ENCODE measurements at places on chromosomes 16 and 17. TPM values are rescaled to one million over a fixed set of nuclear protein-coding genes. Genes with fewer than 3 reads are reported as not detected.

GRCh38 chr16:11198828-11199227 lies 57.2 kb downstream of the SOCS1 start:
- DNase-seq, result peak; percentile 42

The TM4SF5 gene
- not detected for total RNA-seq

GRCh38 chr17:60065867-60066266 lies 12.9 kb downstream of the HEATR6 start:
- no peak for DNase-seq

GRCh38 chr17:45318561-45319230 lies 1.9 kb upstream of the MAP3K14 start:
- DNase-seq, result no peak

GRCh38 chr17:31806921-31807320 lies 52.1 kb downstream of the COPRS start:
- no peak for DNase-seq

- no peak for DNase-seq
These were observed 21.2 kb upstream of the MTSS2 start for GRCh38 chr16:70706948-70707465.

DNA sequence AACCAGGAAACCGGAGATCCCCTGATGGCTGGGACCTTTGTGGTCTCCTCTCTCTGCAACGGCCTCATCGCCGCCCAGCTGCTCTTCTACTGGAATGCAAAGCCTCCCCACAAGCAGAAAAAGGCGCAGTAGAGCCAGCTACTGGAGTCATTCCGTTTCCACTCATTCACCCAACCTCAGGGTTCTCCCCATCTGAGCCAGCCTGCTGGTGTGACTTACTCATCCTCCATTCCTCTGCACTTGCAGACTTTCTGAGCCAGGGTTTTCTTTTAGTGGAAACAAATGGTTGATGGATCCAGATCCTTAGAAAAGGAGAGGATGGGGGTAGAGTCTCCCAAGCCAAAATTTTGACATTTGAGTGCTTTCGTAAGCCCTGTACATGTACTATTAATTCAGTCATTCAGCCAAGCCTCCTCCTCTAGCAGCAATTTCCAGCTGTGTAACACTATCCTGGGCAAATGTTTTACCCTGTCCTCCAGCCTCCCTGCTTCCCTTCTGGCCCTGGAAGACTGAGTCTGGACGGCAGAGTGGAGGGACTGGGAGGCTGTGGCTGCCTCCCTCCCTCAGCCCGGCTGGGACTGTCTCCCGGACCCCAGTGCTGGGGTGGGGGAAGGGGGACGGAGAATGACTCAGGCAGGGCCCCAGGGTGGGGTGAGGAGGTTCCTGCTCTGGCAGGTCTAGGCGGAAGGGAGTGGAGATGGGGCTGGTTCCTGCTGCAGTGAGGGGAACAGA lies 2.3 kb downstream of the SOX15 start:
- DNase-seq, result no peak

- DNase-seq, result no peak
These were observed 96.6 kb downstream of the LYRM1 start for GRCh38 chr16:20997147-20997546.

The IGF2BP1 gene
- total RNA-seq, result not detected

- no peak for DNase-seq
These were observed 29.6 kb downstream of the WNT9B start for GRCh38 chr17:46881015-46881414.

GRCh38 chr17:63399316-63399715 lies 46.8 kb downstream of the CYB561 start:
- DNase-seq, result no peak

The MLKL gene
- total RNA-seq, result 31.3 TPM

- no peak for DNase-seq
These were observed 177.7 kb upstream of the SALL1 start for GRCh38 chr16:51328733-51329132.

The KCNAB3 gene
- 8.8 TPM for total RNA-seq

DNA sequence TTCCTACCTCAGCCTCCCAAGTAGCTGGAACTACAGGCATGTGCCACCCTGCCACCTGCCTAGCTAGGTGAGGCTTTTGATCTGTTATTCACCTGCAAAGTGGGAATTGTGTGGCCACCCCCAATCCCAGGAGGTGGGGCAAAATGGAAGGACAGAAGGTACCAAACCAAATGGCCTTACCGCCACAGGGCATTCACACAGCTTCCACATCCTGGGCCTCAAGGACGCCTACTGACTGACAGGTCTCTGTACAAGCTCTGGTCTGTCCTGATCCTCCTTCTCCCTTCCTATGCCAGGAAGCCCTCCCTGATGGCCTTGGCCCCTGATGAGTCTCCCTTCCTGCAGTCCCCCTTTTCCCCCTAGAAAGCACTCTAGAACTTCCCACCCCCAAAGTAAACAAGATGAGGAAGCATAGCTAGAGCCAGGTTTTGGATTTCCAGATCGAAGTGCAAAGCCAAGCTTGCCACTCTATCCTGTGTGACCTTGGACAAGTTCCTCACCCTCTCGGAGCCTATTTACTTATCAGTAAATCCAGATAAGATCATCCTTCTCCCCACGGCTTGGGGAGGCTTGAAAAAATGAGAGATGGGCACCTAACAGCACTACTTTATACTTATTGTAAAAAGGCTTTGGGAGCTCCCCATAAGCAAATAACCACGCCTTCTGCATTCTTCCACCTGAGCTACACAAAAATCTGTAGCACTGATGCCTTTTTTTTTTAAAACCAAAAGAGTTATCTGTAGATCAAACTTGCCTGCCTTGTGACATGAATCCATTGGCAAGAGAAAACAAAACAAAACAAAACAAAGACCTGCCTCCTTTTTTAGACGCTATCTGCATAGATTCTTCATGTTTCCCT lies 4.5 kb downstream of the PLLP start:
- no peak for DNase-seq

GRCh38 chr17:77345260-77345910 lies 204.6 kb downstream of the SEC14L1 start:
- DNase-seq, result no peak

GRCh38 chr16:1042049-1042744 lies 30.4 kb upstream of the SSTR5 start:
- no peak for DNase-seq

DNA sequence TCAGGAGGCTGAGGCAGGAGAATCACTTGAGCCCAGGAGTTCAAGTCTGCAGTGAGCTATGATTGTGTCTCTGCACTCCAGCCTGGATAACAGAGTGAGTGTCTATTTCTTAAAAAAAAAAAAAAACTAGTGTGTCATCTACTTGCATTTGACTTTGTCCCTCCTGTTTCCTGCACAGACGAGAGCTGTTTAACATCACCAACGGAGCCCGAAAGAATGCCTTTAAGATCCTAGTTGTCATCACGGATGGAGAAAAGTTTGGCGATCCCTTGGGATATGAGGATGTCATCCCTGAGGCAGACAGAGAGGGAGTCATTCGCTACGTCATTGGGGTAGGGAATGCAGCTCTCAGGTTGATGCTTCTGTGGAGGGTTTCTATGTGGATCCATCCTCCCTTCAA lies 13.4 kb downstream of the ITGAM start:
- DNase-seq, result no peak

DNA sequence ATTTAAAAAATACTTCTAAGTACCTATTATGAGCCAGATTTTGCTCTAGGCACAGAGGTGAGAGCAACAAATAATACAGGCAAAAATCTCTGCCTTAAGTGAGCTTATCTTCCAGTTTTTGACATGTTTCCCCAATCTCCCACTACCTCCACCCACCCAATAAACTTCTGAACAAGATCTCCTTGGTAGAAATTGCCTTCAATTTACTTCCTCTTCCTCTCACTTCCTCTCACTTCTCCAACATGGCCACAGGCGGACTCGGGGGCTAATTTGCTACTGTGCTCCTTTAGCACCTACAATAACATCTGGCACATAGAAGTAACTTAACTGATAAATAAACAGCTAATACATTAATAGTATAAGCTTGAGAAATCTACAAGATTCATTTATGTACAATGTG lies 82.6 kb downstream of the CACNG1 start:
- DNase-seq, result no peak

- DNase-seq, result no peak
These were observed 69.8 kb downstream of the DYNLRB2 start for GRCh38 chr16:80610481-80611156.

The KCNG4 gene
- not detected for total RNA-seq

DNA sequence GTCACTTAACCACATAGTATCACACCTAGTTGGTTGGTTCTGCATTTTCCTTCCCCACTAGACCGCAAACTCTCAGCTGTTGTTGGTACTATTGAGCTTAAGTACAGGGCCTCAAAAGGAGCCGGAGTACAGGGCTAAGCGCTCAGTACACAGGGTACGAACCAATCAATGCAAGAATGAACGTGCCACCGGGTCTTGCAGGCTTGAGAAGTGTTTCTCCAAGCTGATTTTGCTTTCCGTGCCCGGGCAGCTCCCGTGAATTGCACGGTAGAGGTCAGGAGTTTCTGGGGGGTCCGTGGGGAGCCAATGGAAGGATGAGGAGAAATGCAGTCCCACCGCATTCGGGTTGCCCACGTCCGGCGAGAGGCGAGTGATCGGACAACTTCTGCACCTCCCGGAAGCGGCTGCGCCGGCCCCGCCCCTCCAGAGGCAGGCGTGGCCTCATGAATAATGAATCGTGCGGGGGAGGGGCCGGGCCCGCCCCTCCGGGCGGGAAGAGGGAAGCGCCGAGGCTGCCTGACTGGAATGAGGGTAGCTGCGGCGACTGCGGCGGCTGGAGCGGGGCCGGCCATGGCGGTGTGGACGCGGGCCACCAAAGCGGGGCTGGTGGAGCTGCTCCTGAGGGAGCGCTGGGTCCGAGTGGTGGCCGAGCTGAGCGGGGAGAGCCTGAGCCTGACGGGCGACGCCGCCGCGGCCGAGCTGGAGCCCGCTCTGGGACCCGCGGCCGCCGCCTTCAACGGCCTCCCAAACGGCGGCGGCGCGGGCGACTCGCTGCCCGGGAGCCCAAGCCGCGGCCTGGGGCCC lies at the start of gene SNTB2:
Gene SNTB2, plus strand, starts transcription at position 523 of the 804 bp plus-strand sequence. Its CDS starts 3 bp downstream, at position 526.
- peak; percentile 90 for DNase-seq

GRCh38 chr17:55478971-55479370 lies 32.3 kb downstream of the SMIM36 start:
- no peak for DNase-seq

- no peak for DNase-seq
These were observed 134.4 kb downstream of the MAF start for GRCh38 chr16:79466111-79466510.

The WNT3 gene
- total RNA-seq, result not detected

- no peak for DNase-seq
These were observed 72.8 kb upstream of the ATF7IP2 start for GRCh38 chr16:10312784-10313724.

The ALDOA gene
- total RNA-seq, result 1,843 TPM

DNA sequence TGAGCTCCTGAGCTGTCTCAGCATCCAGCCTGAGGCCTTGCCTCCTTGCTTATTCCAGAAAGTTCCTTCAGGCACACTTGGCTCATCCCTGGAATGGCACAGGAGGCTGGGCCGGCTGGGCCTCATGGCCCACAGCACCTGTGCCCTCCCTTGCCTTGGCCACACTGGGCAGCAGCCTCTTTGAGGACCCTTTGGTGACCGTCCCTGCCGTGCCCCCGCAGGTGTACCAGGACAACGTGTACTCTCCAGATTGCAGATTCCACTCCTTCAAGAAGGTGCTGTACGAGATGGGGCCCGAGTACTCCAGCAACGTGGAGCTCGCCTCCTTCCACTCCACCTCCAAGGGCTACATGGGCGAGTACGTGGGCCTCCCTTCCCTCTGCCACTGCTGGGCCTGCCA lies 34.2 kb downstream of the GPT2 start:
- no peak for DNase-seq

The PIEZO1 gene
- 226 TPM for total RNA-seq

GRCh38 chr17:73300392-73300791 lies 11.4 kb downstream of the CDC42EP4 start:
- DNase-seq, result no peak

- DNase-seq, result no peak
These were observed 10.1 kb upstream of the KREMEN2 start for GRCh38 chr16:2953706-2954627.

- DNase-seq, result no peak
These were observed 1.3 kb downstream of the HNF1B start for GRCh38 chr17:37743612-37743874.

- no peak for DNase-seq
These were observed 9.0 kb downstream of the TMEM11 start for GRCh38 chr17:21204935-21205334.

The MMP28 gene
- total RNA-seq, result not detected

GRCh38 chr17:41061964-41062363 lies 2.0 kb upstream of the KRTAP2-3 start:
- no peak for DNase-seq
